Thymus (tissue), 14 donors: ENCODE measurements at places on chromosomes 5 and 9. TPM values are rescaled to one million over a fixed set of nuclear protein-coding genes. Genes with fewer than 3 reads are reported as not detected.

The NFX1 gene
- 23.3 TPM for total RNA-seq

DNA sequence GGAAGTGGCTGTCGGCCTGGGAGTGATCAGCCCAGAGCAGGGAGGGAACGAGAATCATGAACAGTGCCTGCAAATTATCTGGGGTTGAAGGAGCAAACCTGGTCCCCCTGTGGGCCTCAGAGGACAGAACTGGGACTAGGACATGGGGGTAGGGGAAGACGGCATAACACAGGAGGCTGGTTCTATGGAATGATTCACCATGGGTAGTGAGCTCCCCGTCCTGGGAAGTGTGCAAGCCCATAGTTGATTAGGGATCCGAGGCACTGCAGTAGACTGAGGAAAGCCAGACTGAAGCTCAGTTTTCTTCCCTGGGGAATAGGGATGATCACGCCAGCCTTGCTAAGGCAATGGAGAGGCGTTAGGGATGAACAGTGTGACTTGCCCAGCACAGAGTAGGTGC is 5.6 kb downstream of the ADGRD2 start:
- DNase-seq = no peak

The DMRT3 gene
- total RNA-seq = 0.05 TPM

GRCh38 chr5:181204826-181205760 is at the start of gene TRIM7:
Gene TRIM7 (minus strand): TSS chr5:181205196. CDS start chr5:181205110, 86 bp downstream.
- no peak for DNase-seq

- DNase-seq = no peak
These were observed 36.9 kb downstream of the MYO10 start for GRCh38 chr5:16899171-16899570.

GRCh38 chr9:94817291-94818177 is 91.0 kb downstream of the AOPEP start:
- DNase-seq = no peak
